ENCODE measurements at places on chromosomes 11 and 22.
A peak's percentile ranks its signal among the peaks of the same experiment; 100 is the strongest.

- DNase-seq = peak; percentile 50
Measured at GRCh38 chr11:70521475-70522308, 123.4 kb downstream of the CTTN start.

DNA sequence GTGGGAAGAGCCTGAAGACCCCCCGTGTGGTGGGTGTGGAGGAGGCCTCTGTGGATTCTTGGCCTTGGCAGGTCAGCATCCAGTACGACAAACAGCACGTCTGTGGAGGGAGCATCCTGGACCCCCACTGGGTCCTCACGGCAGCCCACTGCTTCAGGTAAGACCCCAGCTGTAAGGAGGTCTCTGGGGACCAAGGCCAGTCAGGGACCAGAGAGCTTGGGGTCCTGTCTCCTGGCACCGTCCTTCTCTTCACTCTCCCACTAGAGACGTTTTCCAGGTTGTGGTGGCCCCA, 24.9 kb upstream of the SMIM35 start:
- no peak for DNase-seq

DNA sequence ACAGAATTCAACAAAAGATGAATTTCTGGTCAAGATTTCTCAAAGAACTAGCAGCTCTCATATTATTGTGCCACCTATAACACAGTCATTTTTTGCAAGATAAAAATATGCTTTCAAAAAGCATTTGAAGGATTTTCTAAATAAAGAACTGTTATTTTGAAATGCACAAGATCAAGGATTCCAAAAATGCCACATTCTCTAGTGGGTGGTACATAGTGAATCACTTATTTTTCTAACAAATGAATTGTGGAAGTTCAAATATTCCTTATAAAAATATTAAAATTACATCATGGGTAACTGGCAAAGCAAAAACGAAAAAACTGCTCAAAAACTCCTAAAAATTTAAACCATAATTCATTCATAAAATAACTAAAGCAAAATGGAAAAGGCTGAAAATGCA, 2.1 kb downstream of the RNF141 start:
- DNase-seq = no peak

DNA sequence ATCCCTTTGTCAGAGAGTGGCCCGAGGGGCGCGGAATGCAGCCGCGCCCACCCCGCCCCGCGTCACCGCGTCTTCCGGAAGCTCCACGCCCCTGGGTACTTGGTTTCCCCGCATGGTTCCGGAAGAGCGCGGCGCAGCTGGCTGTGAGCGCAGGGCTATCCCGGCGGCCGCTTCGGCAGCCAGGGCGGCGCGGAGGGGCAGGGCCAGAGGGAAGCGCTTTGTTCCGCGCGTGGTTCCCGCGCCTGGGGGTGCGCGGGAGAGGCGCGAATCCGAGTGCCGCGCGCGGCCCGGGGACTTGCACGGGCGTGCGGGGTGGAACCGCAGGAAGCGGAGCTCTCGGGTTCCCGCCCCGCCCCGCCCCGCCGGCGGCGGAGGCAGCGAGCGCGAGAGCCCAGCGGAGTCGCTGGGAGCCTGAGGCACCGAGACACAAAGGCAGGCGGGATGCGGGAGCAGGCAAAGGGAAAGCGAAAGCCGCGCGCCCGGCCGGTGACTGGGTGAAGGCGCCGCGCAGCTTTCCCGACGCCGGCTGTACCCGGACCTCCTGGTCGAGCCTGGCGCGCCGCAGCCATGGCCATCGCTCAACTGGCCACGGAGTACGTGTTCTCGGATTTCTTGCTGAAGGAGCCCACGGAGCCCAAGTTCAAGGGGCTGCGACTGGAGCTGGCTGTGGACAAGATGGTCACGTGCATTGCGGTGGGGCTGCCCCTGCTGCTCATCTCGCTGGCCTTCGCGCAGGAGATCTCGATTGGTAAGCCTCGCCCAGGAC, at the start of gene PANX1:
Gene PANX1 (plus strand): TSS at position 96 of the 766 bp plus-strand sequence. CDS start 472 bp downstream, at position 568.
- peak; percentile 73 for DNase-seq

- no peak for DNase-seq
Measured at GRCh38 chr22:39956932-39957664, 3.1 kb upstream of the TMA7B start.

DNA sequence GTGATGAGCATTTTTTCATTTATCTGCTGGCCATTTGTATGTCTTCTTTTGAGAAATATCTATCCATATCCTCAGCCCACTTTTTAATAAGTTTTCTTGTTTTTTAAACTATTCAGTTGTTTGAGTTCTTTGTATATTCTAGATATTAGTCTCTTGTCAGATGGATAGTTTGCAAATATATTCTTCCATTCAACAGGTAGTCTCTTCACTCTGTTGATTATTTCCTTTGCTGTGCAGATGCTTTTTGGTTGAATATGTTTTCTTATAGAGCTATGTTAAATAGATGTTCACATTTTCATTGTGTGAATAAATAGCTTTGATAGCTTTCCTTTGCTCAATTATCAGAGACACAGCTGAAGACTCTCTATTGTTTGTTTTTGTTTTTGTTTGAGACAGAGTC, 68.2 kb upstream of the ALKBH3 start:
- no peak for DNase-seq

DNA sequence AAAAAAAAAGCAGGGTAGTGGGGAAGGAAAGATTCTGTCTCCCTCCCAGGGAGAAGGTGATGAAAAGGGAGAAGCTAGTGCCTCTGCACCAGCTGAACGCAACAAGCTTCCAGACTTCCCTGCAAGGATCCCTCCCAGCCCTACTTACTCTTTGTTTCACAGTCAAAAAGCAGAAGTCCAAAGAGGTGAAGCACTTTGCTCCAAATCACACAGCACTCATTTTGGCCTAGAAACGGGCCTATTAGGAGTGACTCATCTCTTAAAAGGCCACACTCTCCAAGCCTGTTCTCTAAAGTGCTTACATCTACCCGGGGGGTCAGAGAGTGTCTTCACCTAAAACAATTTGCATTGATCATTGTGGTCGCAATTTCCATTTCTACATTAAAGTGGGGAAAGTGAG, 17.7 kb upstream of the GRK3 start:
- no peak for DNase-seq

DNA sequence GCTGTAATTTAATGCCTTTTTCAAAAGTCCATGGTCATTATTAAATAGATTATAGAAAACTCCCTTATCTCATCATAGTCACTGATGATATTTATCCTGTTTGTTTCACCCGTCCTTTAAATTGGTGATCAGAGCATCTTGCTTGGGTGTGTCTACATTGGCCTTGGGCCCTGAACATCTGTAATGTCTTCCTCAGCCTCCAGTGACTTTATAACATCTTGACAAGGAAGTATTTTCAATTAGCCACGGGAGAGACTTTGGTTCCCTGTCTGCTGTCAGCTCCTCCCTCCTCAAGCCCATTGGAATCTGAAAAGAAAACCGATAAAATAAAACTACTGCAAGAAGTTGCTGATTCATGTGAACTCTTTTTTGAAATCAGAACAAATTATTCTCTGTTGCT, 116.9 kb upstream of the TTC12 start:
- DNase-seq = no peak

GRCh38 chr11:60378354-60378753, at the start of gene MS4A7:
Gene MS4A7, plus strand, starts transcription at chr11:60378532. Its CDS starts 4,610 bp downstream, at chr11:60383142.
- DNase-seq = no peak

GRCh38 chr11:69192301-69192721, 36.6 kb downstream of the SMIM38 start:
- no peak for DNase-seq

GRCh38 chr11:9150926-9151325, 59.5 kb upstream of the SCUBE2 start:
- no peak for DNase-seq

DNA sequence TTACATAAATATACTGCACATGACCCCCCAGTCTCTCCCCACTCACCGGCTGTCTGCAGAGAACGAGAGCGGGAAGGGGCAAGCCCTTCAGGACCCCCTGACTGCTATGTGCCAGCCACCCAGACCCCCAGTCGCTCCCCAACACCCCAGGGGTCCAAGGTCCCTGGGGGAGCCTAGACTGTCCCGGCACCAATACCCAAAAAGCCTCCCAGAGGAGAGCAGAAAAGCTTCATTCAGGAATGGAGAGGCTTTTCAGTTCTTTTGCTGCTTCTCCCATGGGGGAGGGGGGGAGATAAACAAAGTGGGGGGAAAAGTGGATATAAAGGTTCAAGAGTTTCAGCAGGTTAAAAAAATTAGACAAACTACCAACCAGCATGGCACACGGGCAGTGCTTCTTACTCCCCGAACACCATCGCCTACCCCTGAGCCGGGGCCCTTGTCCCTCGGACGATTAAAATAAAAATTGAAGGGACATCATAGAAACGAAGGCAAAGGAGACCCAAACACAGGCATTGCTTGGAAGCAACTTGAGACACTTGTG, 1.3 kb downstream of the CSNK1E start:
- no peak for DNase-seq

DNA sequence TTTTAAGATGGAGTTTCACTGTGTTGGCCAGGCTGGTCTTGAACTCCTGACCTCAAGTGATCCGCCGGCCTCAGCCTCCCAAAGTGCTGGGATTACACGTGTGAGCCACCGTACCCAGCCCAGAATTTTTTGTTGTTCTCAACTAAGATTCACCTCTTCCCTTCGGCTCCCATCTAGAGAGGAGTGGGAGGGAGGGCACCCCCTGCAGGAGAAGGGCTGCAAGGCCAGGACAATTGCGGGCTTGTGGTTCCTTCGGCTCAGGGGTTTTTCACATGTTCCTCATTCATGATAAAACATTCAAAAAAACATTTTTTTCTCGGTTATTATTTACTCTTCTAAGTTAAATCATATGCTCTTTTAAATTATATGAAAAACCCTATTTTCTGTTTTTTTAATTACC, 201.1 kb upstream of the LRRC4C start:
- DNase-seq = no peak

DNA sequence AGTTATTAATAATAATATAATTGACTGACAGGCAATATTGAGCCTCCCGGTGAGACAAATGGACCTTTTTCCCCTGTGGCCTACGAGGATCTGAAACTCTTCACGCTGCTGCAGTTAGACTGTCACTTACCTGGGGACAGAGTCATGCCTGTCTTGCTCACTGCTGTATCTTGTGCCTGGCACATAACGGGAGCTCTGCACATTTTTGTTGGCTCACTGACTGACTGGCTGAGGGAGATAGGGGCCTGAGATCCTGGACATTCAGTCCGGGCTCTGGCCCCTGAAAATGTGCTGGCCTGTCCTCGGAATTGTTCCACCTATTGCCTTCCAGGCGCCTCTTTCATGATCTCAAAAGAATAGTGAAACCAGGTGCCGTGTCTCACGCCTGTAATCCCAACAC, 743 bp upstream of the CD3D start:
- DNase-seq = no peak

DNA sequence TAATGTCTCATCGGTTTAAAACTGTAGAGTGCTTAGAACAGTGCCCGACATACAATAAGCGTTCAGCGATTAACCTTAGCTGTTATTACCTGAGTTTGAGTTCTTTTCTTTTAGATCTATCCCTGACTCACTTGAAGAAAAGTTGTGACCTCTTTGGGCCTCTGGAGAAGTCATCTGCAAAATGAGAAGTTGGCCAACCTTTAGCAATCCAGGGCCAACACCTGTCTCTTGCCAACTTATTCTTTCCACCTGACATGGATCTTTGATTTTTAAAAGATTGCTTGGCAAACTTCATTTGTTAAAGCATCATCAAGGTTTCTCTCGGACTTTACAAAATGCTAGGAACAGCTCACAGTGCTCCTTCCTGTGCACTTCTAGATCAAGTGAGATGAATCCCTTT, 89.3 kb downstream of the CCDC81 start:
- DNase-seq = no peak

- DNase-seq = no peak
Measured at GRCh38 chr11:9029422-9029821, 25.6 kb upstream of the NRIP3 start.

DNA sequence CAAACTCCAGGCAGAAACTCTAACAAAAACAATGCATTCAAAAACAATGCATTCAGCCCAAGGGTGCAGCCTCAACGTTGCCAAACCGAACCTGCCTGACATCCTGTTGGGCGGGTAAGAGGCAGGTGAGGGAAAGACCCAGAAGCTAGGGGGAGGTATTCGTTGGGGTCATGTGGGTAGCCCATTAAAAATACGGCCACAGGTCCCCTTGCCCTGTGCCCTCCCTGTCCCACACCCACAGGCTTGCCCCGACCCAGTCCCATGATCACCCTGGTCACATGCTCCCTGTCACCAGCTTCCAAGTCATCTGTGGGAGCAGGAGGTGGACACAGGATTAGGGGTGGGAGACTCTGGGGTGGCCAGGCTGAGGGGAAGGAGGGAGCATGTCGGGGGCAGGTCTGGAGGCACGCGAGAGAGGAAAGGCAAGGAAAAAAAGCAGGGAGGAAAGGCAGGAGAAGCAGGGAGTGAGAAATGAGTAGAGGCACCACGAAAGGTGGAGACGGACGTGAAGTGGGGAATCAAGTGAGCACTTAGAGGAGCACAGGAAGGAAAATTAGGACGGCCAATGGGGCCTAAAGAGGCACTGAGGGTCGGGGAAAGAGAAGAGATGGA, 683 bp downstream of the PLA2G6 start:
- DNase-seq = no peak

- no peak for DNase-seq
Measured at GRCh38 chr11:75765116-75765515, 3.5 kb upstream of the DGAT2 start.

GRCh38 chr22:44728761-44729324, 23.5 kb upstream of the ARHGAP8 start:
- no peak for DNase-seq

GRCh38 chr11:62269654-62270278, at the start of gene SCGB2A2:
Gene SCGB2A2, plus strand, starts transcription at chr11:62270158. Its CDS starts 59 bp downstream, at chr11:62270217.
- no peak for DNase-seq

GRCh38 chr11:61061081-61061826, 41.0 kb upstream of the CD5 start:
- DNase-seq = no peak

GRCh38 chr22:38504731-38505540, 1.2 kb downstream of the DDX17 start:
- DNase-seq = peak; percentile 21

GRCh38 chr22:43153899-43154298, 2.5 kb downstream of the TSPO start:
- DNase-seq = no peak

GRCh38 chr11:4491878-4492606, 9.6 kb downstream of the OR52K1 start:
- DNase-seq = no peak

- no peak for DNase-seq
Measured at GRCh38 chr11:78395597-78395996, 22.0 kb downstream of the GAB2 start.

DNA sequence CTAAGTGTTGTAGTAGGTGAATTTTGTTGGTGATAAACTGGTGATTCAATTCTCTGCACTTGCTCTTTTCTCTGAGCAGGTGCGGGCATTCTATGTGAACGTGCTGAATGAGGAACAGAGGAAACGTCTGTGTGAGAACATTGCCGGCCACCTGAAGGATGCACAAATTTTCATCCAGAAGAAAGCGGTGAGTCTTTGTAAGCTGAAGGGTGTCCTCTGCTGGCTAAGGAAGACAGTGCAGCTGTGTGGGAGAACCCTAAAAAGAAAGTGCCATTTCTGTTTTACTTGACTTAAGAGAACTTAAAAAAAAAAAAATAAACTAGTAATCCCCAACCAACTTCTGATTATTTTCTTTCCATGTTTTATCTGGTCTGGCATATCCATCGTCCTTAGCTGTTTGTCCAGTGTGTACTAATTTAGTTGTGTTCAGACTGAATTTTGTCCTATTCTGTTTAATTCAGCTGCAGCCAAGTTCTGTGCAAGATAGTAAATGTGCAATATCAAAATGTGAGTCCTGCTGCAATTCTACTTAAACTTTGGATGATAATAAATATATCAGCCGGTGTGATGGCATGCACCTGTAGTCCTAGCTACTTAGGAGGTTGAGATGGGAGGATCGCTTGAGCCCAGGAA, 29.6 kb downstream of the CAT start:
- DNase-seq = no peak
